ENCODE measurements at places on chromosomes 7 and 10. TPM values are rescaled to one million over a fixed set of nuclear protein-coding genes. Genes with fewer than 3 reads are reported as not detected.

VSTM4 gene
- not detected for total RNA-seq

UTF1 gene
- not detected for total RNA-seq

TCF7L2 gene
- 3.9 TPM for total RNA-seq

RTKN2 gene
- total RNA-seq = 8.1 TPM

ACSM6 gene
- not detected for total RNA-seq

GRCh38 chr10:3666525-3667302 is 118.3 kb downstream of the KLF6 start:
- H3K4me1 ChIP-seq = peaks cover 34% of the 10 kb centered on the region
- H3K27ac ChIP-seq = peak overlapping the region; percentile 92
- peak overlapping the region; percentile 90 for H3K4me3 ChIP-seq
- no peaks in the 10 kb centered on the region for H3K36me3 ChIP-seq

GRCh38 chr7:35894721-35895120 is 93.9 kb downstream of the SEPTIN7 start:
- H3K4me3 ChIP-seq = no peak overlapping the region
- H3K27ac ChIP-seq = peak overlapping the region; percentile 74
- no peak for DNase-seq

DNA sequence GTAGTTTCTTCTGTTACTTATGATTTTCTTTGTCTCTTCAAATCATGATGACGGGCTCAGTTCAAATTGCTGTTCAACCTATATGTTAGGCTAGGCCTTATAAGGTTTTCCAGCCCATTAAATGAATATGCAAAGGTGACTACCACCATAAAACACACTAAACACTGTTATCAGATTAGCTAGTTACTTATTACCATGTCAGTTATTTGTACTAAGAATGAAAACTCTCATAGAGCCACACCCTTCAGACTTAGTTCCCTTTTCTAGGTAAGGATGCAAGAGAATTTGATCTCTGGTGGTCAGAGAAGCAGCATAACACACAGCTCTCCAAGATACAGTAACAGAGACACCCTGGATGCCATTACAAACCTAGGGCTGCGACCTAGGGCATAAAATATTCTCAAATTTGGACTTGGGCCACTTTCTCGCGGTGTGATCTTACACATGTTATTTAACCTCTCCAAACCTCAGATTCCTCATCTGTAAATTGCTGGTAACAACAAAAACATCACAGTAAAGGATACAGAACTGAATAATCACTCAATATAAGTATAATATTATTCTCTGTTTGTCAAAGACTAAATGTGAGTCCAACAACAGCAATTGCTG is 35.6 kb downstream of the ANKMY2 start:
- H3K36me3 ChIP-seq = peaks cover 8% of the 10 kb centered on the region
- H3K4me1 ChIP-seq = peaks cover 2% of the 10 kb centered on the region
- H3K4me3 ChIP-seq = no peak overlapping the region
- no peak for DNase-seq

GRCh38 chr7:29922921-29923700 is 66.5 kb downstream of the SCRN1 start:
- H3K4me1 ChIP-seq = peaks cover 2% of the 10 kb centered on the region
- no peak for DNase-seq

DNA sequence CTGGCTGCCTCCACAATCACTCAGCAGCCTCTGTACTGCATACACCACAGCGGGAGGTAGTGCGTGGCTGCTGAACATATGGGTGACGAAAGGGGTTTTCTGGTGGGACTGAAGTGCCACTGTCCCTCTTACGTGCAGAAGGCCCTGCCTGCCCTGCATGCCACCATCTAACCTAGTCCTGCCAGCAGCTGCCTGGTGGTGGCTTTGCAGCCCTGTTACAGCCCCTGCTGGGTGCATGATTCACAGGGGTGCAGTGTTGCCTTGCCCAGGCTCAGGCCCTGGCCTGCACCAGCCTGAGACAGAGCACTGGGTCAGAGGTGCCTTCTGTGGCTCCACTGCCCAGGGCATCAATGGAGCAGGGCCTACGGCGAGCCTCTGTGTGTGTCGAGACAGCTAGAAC is 50.1 kb downstream of the SYPL1 start:
- H3K4me3 ChIP-seq = no peak overlapping the region
- no peaks in the 10 kb centered on the region for H3K36me3 ChIP-seq
- no peak for DNase-seq
- no peaks in the 10 kb centered on the region for H3K27me3 ChIP-seq
- H3K27ac ChIP-seq = no peak overlapping the region
- peaks cover 14% of the 10 kb centered on the region for H3K4me1 ChIP-seq

GRCh38 chr7:108561047-108561619 is 8.4 kb downstream of the THAP5 start:
- peaks cover 8% of the 10 kb centered on the region for H3K36me3 ChIP-seq
- no peak overlapping the region for H3K27ac ChIP-seq
- peaks cover 7% of the 10 kb centered on the region for H3K4me1 ChIP-seq
- no peak overlapping the region for H3K4me3 ChIP-seq

- H3K27ac ChIP-seq = no peak overlapping the region
- peaks cover 22% of the 10 kb centered on the region for H3K27me3 ChIP-seq
- DNase-seq = no peak
- peaks cover 1% of the 10 kb centered on the region for H3K4me1 ChIP-seq
- peaks cover 3% of the 10 kb centered on the region for H3K36me3 ChIP-seq
- H3K4me3 ChIP-seq = no peak overlapping the region
These were observed 152.5 kb upstream of the ZMIZ1 start for GRCh38 chr10:78916227-78916626.

DNA sequence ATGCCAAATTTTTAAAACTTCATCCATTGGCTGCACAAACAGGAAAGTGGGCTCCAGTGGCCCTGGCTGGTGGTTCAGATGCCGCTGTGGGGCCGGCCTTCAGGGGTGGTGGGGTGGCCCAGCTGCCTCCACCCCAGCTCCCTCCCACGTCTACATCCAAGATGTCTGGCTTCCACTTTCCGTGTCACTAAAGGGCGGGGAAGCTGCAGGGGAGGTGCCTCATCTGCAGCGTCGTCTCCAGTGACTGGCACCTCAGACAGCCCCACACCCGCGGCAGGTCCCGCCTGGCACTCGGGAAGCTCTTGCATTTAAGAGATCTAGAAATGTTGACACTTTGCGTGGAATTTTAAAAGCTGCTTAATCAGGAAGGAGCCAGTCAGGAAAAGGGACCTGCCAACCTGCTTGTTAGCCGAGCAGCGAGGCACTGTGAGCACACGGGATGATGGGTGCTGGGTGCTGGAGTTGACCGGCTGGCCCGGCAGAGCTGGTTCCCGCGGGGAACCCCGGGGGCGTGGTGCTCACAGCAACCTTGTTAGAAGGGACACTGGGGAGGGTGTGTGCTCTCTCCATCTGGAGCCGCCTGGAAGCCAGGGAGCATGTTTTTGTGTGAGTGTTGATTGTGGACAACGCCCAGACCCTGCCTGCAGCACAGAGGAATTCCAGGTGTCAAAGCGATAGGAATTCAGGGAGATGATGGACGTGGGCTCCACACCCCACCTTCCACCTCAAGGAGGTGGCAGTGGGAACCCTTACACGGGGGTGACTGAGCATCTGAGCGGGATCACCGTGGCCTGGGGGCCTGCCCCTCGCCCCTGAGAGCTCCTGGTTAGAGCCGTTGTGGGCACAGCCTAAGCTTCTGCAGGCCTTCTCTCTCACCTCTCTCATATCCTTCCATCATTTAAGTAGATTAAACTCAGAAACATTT is 320.5 kb downstream of the PTPRN2 start:
- H3K27me3 ChIP-seq = no peaks in the 10 kb centered on the region
- H3K36me3 ChIP-seq = no peaks in the 10 kb centered on the region
- no peaks in the 10 kb centered on the region for H3K4me1 ChIP-seq
- DNase-seq = no peak
- H3K27ac ChIP-seq = no peak overlapping the region

GRCh38 chr7:101717628-101718357 is 88.7 kb upstream of the MYL10 start:
- DNase-seq = no peak
- H3K4me3 ChIP-seq = no peak overlapping the region
- no peak overlapping the region for H3K27ac ChIP-seq
- peaks cover 6% of the 10 kb centered on the region for H3K27me3 ChIP-seq

- H3K27me3 ChIP-seq = no peaks in the 10 kb centered on the region
- H3K4me1 ChIP-seq = peaks cover 36% of the 10 kb centered on the region
- DNase-seq = no peak
- H3K4me3 ChIP-seq = no peak overlapping the region
- peaks cover 4% of the 10 kb centered on the region for H3K36me3 ChIP-seq
These were observed 10.8 kb downstream of the KCNH2 start for GRCh38 chr7:150967349-150967748.

GRCh38 chr10:121648493-121648892 is 50.2 kb upstream of the FGFR2 start:
- no peak overlapping the region for H3K27ac ChIP-seq
- no peak overlapping the region for H3K4me3 ChIP-seq
- peaks cover 2% of the 10 kb centered on the region for H3K36me3 ChIP-seq
- H3K27me3 ChIP-seq = peaks cover 17% of the 10 kb centered on the region

GRCh38 chr10:66538371-66538770 is 387.5 kb upstream of the LRRTM3 start:
- H3K27ac ChIP-seq = no peak overlapping the region
- H3K36me3 ChIP-seq = no peaks in the 10 kb centered on the region
- DNase-seq = no peak
- no peaks in the 10 kb centered on the region for H3K27me3 ChIP-seq

DNA sequence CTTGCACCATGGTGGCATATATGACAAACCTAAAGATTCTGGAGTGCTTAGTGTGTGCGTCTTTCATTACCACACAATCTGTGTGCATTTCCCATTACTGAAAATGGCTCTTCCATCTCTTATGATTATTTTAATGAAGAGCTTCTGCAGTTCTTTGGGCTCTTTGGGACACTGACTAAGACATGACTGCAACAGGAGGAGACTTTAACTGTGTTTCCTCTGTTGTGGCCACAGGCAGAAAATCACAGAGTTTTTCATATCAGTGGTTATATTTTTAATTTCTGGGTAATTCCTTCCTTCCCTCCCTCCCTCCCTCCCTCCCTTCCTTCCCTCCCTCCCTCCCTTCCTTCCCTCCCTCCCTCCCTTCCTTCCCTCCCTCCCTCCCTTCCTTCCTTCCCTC is 58.1 kb downstream of the WNT2 start:
- H3K4me1 ChIP-seq = no peaks in the 10 kb centered on the region
- H3K27me3 ChIP-seq = peaks cover 21% of the 10 kb centered on the region
- DNase-seq = no peak

GRCh38 chr7:24705461-24705954 is 51.8 kb downstream of the GSDME start:
- DNase-seq = no peak
- peaks cover 7% of the 10 kb centered on the region for H3K4me1 ChIP-seq
- H3K36me3 ChIP-seq = no peaks in the 10 kb centered on the region
- H3K4me3 ChIP-seq = no peak overlapping the region
- H3K27ac ChIP-seq = no peak overlapping the region
